ENCODE measurements at places on chromosomes 16 and 17.

- no peak for DNase-seq
Observed at GRCh38 chr16:57388359-57389086, 16.0 kb upstream of the CCL17 start.

GRCh38 chr16:73427164-73427563 lies 379.2 kb upstream of the ZFHX3 start:
- no peak for DNase-seq

DNA sequence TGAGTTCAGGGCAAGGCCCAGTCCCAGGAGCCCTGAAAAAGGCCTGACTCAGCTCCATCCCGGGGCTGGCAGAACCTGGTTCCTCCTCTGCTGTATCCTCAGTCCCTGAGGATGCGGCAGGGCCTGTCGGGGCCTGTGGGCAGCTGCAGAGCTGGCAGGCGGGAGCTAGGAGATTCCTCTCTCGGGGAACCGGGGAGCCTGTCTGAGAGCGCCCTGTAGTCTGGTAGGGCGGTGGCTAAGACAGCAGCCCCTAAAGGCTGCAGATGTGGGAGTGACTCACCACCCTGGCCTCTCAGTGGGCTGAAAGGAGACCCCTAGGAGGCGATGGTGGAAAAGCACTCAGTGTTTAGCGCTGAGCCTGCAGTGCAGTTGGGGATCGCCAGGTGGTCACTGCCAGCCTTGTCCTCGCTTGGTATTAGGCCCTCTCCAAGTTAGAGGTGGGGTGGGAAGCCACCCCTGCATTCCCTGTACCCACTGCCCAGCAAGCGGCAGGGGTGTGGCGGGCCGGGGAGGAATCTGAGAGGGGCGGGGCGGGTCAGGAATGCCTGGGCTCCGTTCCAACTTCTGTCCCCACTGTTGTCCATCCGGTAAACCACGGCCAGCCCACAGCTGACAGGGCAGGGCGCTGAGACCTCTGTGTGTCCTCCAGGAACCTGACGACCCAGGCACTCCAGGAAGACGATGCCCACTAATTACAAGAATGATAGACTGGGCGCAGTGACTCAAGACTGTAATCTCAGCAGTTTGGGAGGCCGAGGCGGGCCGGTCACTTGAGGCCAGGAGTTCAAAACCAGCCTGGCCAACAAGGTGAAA lies 29.5 kb upstream of the CDH1 start:
- DNase-seq: no peak

GRCh38 chr17:15260376-15261257 lies 4.5 kb downstream of the PMP22 start:
- DNase-seq: peak; percentile 14

DNA sequence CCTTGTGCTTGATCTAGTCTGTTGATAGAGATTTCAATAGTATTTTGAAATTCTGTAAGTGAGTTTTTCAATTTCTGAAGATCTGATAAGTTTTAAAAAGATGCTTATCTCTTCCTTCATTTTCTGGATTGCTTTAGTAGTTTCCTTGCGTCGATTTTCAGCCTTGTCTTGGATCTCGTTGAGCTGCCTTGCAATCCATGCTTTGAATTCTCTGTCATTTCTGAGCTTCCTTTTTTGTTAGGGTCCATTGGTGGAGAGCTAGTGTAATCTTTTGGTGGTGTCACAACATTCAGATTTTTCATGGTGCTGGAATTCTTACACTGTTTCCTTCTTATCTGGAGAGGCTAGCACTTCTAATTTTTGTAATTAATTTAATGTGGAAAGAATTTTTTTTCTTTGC lies 61.1 kb downstream of the SLFN11 start:
- DNase-seq: no peak

DNA sequence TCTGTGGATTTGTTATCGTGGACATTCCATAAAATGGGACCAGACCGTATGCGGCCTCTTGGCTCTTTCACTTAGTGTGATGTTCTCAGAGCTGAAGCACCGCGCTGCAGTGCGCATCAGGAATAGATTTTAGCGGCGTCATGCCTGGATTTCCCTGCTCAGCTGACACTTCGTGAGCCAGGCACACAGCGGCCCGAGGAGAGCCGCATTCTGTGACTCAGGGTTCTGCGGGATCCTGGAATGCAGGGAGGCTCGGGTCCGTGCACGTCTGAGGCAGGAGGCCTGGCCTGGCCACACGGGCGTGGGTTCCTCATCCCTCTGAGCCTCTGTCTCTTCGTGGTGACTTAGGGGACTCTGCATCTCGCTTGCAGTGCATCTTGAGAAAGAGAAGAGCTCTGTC lies 13.4 kb downstream of the CBFA2T3 start:
- no peak for DNase-seq

DNA sequence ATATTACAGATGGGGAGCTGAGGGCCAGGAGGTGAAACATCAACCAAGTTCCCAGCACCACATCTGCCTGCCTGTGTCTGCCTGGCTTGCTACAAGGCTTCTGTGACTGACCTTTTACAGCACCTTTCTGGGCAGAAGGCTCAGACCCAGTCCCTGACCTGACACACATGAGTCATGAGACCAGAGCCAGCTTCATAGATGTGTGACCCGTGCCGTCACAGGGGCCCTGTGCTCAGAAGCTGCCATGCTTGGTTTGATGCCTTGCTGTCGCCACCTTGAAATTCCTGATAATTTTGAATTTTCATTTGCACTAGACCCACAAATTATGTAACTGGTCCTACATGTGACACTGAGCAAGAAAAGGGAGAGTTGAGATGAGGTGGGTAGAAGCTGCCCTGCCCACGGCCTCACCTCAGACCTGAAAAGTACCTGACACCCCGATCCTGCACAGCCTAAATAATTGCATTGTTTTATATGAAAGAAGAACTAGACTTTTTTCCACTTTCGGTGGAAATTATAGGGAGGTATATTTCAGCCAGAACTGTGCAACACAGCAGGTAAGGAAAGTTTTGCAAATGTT lies 13.3 kb upstream of the PECAM1 start:
- DNase-seq: no peak

DNA sequence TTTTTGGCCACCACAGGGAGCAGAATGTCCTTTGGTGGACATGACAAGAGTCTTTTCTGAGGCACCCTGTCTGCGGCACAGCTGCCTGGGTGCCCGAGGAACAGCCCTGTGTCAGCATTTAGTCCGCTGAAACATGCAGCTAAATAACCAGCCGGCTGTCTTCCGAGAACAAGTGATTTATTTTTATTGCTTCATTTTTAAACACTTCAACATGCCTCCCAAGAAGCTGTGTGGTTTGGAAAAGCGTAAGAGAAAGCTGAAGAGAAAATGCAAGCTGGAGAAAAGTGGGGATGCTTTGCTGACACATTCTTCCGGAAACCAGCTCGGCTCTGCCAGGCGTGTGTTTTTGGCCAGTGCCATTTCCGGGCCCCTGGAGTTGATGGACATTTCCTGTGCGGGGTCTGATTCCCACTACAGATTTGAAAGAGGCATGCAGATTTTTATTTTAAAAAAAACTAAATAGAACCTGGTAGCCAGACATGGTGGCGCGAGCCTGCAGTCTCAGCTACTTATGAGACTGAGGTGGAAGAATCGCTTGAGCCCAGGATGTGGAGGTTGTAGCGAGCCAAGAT lies 94.7 kb downstream of the SEC14L1 start:
- no peak for DNase-seq

- DNase-seq: no peak
Observed at GRCh38 chr16:15585956-15586355, 57.0 kb downstream of the MARF1 start.

- no peak for DNase-seq
Observed at GRCh38 chr17:78956254-78956653, 23.5 kb downstream of the LGALS3BP start.

- DNase-seq: no peak
Observed at GRCh38 chr16:76970087-76970744, 220.8 kb upstream of the MON1B start.

GRCh38 chr17:32323811-32324491 lies 18.0 kb downstream of the C17orf75 start:
- DNase-seq: peak; percentile 15

- no peak for DNase-seq
Observed at GRCh38 chr17:333626-334396, 18.8 kb downstream of the RPH3AL start.

DNA sequence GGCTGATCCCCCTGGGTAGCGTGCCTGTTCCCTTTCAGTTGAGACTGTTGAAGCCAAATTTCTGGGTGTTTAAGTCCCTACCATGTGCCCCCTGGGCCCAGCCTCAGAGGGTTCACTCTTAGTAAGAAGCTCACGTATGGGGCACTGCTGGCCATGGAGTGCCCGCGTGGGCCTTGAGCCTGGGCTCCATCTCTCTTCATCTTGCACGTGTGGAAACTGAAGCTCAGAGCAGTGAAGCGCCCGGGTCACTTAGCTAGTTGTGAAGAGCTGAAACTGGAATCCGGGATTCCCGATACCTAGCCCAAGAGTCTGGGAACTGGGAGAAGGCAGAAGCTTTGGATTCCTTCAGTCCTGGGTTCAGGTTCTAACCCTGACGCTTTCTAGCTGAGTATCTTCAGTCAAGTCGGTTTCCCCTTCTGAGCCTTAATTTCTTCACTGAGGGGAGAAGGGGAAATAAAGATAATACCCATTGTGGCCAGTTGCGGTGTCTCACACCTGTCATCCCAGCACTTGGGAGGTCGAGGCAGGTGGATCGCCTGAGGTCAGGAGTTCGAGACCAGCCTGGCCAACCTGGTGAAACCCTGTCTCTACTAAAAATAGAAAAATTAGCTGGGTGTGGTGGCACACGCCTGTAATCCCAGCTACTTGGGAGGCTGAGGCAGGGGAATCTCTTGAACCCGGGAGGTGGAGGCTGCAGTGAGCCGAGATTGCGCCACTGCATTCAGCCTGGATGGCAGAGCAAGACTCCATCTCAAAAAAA lies 103.9 kb downstream of the OR1D5 start:
- DNase-seq: no peak

DNA sequence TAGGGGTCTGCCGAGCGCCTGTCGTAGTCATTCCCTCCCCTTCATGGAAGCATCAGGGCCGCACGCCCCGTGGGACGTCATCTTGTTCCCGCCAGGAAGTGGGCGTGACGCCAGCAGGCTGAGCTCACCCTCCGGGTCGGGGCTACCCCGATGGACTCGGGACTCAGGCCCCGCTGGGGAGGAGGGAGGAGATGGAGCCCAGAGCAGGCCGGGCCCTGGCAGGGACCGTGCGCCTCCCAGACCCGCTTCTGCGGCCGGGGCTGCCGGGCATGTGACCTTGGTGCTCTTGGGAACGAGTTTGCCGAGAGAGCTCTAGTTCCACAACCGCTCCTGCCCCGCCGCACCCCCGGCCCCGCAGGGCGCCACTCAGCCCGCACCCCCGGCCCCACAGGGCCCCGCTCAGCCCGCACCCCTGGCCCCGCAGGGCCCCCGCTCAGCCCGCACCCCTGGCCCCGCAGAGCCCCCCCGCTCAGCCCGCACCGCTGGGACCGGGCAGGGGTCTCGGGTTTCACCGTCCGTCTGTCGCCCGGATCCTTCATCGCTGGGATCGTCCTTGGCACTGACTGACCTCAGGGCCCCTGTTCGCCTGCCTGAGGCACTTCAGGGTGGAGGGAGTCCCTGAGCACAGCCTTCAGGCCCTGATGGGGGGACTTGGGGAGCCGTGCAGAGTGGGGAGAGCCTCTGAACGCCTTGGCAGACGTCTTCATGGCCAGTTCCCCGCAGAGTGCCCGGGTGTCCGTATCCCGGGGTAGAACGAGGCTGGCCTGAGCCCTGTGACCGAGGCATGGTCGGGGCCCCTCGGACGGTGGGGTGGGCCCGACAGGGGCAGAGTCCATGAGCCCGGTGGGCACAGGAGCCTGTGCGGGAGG lies 5.8 kb downstream of the CACNA1H start:
- DNase-seq: no peak

GRCh38 chr16:3363793-3364192 lies 8.1 kb downstream of the OR2C1 start:
- no peak for DNase-seq

DNA sequence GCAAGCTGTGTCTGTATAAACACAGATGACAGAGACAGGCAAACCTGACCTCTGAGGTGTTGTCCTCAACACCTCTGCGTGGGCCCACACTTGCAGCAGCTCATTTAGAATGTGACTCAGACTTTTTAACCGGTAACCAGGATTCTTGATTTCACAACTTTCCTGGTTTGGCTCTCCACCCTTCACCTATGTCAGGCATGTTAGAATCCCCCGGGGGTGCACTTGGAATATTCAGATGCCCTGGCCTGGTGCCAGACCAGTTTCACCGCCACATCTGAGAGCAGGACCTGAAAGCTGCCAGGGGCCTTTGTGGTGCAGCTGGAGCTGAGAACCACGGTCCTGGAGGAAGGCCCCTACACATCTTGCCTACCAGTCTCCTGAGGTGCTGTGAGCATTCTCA lies 4.8 kb downstream of the DHODH start:
- no peak for DNase-seq

DNA sequence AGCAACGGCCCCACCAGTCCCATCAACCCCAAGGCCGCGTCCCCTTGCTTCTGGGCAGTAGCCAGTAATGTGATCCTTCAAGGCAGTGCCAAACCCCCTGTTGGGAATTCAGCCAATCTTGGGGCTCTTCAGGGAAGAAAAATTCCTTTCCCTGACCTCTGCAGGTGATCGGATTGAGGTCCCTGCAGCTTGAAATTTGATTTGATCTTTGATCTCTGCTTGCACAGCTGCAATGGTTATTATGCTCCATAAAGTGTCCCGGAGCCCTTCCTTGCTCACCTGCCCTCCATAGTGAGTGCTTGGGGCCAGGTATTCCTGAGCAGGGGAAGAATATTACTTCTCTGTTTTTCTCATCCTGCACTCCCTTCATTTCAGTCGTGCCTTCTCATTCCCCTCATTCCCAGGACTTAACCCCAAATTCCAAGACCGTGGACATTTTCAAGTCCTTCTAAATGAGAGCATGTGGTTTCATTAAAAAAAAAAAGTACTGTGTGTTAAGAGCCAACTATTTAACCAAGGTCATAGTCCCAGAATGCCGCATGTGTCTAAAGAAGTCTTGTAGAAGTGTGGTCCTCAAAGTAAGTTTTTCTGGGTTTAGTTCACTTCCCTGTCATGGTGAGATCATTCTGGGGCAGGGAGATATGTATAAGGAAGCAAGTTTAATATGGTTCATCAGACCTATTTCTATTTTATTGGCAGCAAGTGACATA lies 56.3 kb downstream of the SOX9 start:
- no peak for DNase-seq

DNA sequence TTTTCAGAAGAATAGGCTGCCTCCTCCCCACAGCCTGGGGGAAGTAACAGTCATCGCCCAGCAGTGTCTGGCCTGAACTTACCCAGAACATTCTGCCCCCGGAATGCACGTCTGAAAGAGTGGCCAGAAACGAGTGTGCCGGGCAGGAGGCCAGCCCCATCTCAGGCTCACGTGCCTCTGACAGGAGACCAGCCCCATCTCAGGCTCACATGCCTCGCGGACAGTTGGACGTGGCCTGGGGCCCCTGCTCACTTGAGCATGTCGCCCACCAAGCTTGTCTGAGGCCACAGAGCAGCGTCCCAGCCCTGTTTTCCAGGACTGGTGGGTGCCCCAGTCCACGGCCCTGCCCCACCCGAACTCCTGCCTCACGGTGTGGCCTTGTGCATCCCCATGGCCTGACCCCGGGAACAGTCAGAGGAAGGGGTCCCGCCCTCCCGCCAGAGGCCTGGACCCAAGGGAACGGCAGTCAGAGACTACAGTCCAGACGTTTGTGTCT lies 16.3 kb upstream of the CDH15 start:
- DNase-seq: no peak

All from activated CD4-positive, alpha-beta T cell treated with anti-CD3 and anti-CD28 coated beads for 4 hours (primary cell).